ENCODE measurements at places on chromosomes 5 and 9.

DNA sequence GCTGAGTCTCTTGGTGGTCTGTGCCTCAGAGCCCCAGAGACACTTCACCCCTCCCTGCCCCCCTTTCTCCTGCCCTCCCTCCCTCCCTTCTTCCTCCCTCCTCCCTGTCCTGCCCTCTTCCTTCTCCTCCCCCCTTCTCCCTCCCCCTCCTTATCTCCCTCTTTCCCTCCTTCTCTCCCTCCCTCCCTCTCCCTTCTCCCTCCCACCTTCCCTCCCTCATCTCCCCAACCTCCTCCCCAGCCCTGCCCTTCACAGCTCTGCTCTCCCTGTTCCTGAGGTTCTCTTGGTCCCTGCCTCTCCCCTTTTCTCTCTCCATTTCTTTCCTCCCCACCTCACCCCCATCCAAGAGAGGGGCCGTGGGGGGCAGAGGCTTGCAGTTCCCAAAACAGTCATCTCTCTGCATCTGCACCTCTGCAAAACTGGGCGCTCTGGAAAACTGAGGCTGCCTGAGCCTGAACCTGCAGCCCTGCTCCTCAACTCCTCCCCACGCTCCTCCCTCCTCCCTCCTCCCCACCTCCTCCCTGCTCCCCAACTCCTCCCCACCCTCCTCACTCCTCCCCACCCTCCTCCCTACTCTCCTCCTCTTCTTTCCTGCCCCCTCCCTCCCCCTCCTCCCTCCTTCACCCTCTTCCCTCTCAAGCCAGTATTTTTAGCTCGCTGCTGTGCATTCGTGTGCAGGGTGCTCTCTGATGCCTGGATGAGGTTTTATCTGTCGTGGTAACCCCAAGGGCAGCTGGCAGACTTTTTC lies 219.1 kb downstream of the C9orf50 start:
- no peak for DNase-seq

DNA sequence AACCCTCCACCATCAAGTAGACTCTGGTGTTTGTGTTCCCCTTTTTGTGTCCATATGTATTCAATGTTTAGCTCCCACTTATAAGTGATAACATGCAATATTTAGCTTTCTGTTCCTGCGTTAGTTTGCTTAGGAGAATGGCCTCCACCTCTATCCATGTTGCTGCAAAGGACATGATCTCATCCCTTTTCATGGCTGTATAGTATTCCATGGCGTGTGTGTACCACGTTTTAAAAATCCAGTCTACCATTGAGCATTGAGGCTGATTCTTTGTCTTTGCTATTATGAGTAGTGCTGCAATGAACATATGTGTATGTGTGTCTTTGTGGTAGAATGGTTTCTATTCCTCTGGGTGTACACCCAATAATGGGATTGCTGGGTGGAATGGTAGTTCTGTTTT lies 140.1 kb downstream of the BASP1 start:
- no peak for DNase-seq

DNA sequence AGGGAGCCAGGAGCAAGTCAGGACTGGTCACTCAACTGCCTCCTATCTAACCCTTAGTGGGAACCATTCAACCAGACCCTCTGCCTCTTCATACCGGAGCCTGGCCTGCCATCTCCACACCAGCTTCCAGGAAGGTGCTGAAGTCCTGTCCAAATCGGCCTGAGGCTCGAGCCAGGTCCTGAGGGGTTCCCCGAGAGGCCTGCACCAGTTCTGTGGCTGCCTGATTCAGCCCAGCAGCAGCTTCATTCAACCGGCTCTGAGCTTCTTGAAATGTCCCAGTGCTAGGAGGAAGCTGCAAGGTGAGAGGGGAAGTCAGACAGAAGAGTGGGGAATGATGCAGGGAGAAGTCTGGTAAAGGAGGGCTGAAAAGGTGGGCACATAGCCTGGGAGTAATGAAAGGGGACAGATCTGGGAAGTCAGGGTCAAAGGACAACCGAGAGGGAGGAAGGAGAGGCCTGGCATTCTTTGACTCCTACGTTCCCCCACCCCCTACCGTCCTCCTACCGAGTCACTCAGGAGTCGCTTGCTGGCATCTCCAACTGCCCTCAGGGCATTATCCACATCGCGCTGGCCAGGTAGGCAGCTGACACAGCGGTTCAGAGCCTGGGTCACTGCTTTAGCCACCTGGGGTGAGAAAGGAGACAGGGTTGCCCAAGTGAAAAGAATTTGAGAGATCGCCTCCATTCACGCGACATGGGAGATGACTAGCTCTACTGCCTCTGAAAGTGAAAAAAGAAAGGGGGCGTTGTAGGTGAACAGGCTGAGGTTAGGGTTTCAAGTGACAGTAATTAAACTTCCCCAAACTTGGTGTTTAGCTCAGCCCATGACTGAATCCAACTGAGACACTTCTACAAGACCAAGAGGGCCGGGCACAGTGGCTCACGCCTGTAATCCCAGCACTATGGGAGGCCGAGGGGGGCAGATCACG lies 20.2 kb downstream of the TLN1 start:
- no peak for DNase-seq

DNA sequence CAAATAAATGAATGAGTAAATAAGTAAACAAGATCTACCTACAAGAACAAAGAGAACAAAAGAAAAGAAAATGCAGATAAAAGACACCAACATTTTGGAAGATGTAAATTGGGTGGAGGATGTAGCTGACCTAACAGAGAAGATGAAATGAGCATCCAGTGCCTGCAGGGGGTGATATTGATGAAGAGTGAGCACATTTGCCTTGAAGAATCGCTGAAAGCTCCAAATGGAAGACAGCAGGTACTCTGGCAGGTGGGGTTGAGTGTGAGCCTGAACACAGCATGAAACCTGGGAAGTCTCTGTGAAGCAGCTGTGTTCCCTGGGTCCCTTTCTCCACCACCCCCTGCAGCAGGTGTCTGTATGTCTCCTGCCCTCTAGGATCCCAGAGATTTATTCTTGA lies 125.6 kb downstream of the NXNL2 start:
- no peak for DNase-seq

DNA sequence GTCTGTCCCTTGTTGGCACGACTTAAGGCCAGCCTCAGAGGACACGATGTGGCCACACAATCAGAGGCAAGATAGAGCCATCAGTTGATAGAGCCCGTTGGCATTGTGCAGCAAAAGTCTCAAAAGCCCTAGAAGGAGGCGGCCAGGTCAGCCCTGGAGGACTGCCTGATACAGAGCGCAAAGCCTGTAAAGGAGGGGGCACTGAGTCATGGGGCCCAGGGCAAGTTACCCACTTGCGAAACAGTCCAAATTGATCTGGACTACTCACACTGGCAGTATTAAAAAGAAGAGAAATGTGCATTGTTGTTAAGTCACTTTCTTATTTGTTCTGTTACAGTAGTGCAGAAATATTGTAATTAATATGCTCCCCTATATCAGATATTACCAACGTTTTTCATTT lies 51.5 kb downstream of the KLF9 start:
- no peak for DNase-seq

Data from stimulated activated CD4-positive, alpha-beta T cell treated with anti-CD3 and anti-CD28 coated beads, Interleukin-12 subunit alpha, Interleukin-12 subunit beta, amount 100 ng/mL, for 48 hours (primary cell).